ENCODE measurements at places on chromosomes 1 and 21.

GRCh38 chr1:206933333-206933945 lies 11.7 kb upstream of the FCMR start:
- DNase-seq = no peak

GRCh38 chr1:205533748-205534443 lies 29.4 kb downstream of the CDK18 start:
- DNase-seq = no peak

DNA sequence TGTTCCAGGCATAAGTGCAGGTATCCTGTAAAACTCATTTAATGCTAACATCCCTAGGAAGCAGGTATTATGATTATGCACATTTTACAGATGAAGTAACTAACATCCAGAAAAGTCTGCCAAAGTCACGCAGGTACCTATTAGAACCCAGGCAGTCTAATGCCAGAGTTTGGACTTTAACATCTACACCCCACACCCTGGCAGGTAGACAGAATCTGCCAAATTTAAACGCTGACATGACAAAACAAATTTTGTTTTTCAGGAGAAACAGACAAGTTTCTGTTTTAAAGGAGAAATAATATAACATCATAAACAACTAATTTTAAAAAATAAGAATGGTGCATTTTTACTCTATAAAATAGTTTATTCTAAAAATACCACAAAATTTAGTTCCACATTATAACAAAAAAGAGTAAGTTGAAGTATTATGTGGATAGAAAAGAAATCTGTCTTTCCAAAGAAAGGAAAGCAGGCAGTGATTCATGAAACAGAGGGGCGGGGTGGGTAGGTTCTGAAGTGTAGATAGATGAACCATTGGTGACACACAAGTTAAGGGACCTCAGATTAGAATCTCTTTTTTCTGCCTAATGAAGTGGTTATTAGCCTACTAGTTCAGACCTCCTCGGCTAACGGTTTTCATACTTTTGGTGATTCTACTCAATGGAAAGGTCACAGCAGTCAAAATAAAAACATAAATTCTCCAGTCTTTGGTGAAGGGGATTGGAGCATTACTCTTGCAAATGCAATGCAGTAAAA lies 1.7 kb downstream of the ASPM start:
- no peak for DNase-seq

GRCh38 chr1:79982211-79982610 lies 975.7 kb upstream of the ADGRL4 start:
- DNase-seq = no peak

DNA sequence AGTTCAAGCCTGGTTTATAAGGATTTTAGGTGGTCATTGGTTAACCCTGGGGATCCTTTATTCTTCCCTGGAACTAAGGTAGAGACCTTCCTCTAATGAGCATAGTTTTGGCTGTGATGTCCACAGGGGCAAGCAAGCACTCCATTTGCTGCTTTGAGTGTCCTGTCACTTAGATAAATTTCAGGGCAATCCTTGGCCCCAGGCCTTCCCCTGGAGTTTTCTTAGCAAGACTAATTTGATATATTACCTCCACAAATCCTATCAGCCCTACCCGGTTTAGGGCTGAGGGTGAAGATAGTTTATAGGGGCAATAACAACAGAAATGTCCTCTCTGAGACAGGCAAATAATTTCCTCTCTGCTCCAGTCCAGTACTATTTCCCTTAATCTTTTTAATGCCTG lies 166.6 kb downstream of the CYYR1 start:
- no peak for DNase-seq

DNA sequence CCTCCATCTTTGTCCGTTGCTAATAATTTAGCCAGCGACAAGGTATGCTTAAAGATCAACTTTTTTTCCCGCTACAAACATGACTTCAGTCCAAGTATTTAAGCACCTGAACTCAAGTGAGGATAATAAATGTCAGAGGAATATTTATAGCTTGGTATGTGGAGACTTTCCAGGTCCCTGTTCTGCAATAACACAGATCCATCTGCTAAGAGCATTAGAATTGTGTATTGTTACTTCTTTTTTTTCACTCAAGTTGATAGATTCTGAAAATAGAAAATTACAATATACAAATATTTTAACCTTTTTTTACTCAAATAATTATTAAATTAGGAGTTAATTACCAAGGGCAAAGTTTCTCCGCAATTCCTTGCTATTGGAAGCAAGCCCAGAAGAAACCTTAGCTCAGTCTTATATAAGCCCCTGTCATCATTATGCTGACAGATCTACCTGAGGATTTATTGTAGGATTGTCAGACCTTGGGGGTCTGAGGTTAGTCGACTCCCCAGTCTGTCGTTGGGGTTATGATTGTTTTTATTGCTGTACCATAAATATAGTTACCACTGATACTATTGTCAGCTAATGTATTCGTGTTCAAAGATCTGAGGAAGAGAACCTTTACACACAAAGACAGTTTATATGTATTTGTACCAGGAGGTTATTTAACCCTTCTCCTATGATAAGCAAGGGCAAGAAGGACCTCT lies 337.9 kb downstream of the TBX15 start:
- DNase-seq = no peak

- DNase-seq = no peak
These were observed 29.2 kb upstream of the SLC44A5 start for GRCh38 chr1:75640137-75640536.

DNA sequence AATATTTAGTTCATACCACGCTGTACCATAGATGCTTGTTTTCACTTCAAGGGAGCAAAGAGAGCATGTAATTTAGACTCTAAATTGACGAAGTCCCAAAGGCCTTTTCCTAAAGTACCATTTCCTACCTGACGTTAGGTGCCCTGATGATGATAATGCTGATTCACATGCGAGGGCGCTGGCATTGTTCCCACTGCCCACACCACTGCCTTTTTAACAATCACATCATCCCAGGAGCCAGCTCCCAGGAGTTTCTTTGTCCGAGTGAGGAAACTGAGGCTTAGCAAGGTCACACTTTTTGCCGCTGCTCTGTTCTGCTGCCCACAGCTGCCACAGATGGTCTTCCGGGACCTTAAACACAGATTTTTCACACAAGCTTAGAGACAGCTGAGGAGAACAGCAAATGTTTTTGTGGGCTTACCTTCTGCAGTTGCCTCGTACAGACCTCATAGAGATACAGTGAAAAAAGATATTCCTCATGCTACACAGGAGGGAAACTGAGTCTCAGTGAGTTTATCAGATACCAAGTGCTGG lies 69.4 kb downstream of the EVA1C start:
- DNase-seq = no peak

DNA sequence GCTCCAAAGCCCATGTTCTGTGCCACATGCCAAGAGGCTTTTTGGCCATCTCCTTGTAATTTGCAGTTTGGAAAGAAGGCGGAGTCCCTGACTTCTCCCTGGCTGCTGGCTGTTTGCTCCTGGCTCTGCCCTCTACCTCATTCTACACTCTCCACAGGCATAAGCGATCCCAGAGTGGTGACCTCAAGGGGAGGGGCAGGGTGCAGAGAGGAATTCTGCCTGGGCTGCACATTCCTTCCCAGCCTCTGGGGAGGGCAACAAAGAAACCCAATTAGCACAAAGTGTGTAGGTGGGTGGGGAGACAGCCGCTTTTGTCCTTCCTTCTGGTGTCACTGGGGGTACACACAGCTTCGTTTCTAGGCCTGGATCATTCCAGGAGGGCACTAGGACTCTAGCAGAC lies 95.3 kb downstream of the HIVEP3 start:
- DNase-seq = no peak

DNA sequence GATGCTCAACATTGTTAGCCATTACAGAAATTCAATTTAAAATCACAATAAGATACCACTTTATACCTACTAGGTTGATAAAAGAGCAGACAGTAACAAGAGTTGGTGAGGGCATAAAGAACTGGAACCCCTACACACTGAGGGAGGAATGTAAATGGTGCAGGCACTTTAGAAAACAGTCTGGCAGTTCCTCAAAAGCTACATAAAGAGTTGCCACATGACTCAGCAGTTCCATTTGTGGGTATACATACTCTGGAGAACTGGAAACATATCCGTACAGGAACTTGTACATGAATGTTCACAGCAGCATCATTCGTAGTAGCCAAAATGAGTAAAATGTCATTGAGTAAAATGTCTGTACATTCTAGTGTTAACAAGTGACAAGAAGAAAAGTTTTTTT lies 17.0 kb downstream of the NSL1 start:
- no peak for DNase-seq
